ENCODE measurements at places on chromosomes 6 and 20.

- no peak for DNase-seq
These were observed 388.9 kb upstream of the JARID2 start for GRCh38 chr6:14857001-14857400.

- no peak for DNase-seq
These were observed 28.6 kb upstream of the GTSF1L start for GRCh38 chr20:43755390-43755789.

DNA sequence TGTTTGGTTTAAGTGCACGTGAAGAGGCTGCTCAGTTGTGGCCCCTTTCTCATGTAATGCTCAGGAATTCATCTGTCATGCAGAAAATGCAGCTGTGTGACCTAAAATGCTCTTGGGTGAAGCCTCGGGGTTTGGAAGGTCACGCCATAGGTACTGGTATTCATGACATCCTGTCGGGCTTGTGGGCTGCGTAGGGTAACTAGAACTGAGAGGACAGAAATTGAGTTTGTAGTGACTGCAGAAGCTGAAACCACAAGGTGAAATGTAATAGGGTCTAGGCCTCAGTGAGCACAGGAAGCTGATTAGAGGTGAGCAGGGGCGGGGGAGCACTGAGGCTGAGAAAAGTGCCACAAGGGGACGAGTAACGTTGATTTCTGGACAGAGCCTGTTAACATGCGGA is 128.8 kb downstream of the SOBP start:
- DNase-seq = no peak

- DNase-seq = no peak
These were observed 864.2 kb downstream of the KIF16B start for GRCh38 chr20:15708984-15709598.

DNA sequence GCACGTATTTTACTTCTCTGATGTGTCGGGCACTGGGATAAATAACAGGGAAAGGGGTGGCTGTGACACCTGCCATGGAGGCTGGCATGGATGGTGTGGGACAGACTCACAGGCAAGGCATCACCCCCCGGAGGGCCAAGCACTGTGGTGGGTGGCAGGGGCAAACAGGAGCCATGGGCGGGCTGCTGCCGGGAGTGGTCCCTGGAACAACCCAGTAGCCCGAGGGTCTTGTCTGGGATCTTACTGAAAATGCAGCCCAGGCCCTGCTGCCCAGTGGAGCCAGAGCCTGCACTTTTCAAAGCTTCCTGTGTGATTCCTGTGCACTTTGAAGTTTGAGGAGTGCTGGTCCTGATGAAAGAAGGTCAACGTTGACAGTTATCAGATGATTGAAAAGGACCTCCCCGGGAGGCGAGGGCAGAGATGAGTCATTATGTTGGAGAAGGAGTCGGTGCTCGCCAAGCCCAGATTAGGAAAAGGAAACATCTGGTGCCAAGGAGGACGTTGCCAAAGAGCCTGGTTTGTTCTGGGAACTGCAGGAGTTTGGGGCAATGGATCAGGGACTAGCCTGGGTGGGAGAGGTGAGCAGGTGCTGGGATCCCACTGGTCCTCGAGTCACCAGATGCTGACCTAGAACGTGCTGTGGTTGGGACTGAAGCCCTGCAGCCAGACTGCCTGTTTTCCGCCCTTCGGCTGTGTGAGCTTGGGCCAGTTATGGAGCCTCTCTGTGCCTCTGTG is 130.0 kb upstream of the GGTLC1 start:
- DNase-seq = no peak

DNA sequence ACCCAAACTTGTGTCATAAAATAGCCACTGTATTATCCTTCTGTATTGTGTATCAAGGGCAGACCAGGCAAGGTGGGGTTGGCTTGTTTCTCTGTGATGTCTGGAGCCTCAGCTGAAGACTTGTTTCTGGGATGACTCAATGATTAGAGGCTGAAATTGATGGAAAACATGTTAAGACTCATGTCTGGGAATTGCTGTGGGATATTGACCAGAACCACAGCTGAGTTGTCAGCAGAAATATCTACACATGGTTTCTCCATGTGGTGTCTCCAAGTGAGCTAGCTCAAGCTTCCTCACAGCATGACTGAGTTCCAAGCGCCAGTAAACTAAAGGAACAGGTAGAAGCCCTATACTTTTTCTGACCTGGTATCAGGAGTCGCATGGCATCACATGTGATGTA is 128.5 kb upstream of the SYNDIG1 start:
- no peak for DNase-seq

DNA sequence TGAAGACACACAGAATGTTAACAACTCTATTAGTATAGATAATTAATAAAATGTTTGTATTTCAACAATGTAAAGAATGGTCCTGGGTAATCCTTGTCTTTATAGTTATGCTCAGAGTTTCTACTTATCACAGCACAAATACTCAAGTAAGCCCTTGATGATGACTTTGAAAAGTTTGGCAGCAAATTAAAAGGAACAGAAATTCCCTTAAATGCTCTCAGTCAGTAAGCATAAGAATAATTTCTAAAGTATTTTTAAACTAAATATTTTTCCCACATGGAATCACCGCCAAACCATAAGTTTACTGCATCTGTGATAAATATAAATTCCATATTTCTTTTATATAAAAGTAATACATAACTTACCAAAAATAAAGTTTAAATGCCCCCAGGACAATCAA is 96.1 kb downstream of the COL12A1 start:
- no peak for DNase-seq

DNA sequence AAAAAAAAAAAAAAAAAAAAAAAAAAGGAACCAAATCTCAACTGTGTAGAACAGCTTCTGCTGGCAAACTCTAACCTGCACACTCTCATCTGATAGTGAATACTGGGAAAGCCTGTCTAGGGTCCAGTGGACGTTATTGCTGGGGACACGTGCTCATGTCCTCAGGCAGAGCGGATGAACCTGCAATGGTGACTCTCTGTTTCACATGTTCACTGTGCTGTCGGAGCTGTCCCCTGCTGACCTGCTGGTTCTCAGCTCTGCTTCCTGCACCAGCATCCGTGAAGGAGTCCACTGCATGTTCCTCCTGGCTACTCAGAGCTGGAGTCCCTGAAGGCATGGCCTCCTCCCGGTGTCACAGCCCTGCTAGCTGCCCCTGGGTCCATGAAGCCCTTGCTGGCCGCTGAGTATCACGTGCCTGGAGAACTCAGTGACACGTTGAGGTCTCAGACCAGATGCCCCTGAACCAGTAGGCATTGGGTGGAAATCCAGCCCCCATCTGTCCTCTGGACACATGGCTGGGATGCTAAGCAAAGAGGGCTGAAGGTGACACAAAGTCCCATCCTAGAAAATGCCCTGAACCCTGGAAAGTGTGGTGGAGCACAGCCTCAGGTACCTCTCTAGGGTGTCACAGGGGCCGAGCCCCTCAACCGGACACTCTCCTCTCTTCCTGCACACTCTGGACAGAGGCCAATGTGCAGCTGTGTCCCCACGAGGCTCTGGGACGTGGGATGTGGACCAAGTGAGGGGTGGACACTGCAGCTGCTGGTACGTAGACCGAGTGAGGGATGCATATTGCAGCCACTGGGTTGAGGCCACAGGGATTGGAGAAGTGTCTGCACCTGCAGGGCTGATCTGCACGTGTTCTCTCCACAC is 54.9 kb upstream of the FRMD1 start:
- DNase-seq = no peak

GRCh38 chr20:38181207-38181801 is 16.2 kb upstream of the TGM2 start:
- no peak for DNase-seq

DNA sequence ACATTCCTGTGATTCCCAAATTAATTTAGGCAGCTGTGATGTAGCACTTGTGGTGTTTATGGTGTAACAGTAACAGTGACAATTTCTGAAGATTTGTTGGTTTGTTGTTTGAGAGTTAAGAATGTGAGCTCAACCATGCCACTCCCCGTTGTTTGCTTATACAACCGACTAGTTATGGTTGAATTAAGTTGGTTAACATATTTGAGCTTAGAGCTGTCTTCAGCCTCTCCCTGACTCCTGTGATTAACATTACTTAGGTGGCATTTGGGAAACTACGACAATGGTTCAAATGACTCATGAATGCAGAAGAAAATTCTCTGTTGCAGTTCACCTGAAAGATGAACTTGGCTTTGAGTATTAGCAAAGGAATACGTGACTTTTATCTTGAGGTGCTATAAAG is 35.9 kb upstream of the PRL start:
- DNase-seq = no peak

DNA sequence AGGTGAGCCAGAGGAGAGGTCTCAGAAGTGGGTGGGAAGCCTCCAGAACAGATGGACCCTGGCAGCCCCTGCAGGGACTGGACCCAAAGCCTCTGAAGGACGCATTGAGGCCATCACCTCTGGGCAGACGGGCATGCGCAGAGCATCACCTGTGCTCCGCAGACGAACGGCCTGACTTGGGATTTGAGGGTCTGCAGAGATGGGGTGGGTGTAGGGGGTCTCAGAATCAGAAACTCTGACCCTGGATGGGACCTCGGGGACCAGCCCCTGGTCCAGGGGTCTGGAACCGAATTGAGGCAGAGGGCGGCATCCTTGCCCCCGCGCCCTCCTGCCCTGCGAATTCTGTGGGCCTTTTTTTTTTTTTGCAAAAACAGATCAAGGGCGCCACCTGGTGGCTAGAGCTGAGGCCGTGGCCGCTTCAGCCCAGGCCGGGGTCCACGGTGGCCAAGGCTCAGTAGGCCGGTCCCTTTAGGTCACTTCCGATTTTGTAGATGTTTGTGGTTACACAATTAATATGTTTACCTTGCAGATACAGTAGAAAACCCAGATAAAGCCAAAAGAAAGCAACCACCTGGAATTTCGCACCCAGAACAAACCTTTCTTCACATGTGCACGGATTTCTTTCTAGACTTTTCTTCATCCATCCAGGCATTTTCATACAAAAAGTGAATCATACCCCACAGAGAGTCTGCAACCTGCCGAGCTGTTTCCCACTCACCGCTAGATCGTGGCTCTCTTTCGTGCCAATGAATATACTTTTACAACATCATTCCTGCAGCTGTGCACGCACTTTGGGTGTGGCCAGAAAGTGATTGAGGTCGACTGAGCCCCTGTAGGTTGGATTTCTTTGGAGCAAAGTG is 25.9 kb downstream of the ZBP1 start:
- DNase-seq = no peak

DNA sequence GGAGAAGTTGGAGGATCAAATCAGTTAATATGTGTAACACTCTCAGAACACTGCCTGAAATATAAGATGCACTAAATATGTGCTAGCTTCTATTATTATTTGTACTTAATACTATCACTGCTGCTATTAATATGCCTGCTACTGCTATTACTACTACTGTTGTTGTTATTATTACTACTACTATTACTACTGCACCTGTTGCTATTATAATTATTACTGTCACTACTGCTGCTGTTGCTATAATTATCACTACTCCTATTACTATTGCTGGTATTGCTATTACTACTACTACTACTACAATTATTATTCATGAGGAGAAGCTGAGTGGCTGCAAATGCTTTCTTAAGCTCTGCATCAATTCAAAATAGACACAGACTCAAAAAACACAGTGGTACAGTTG is 16.7 kb upstream of the SSTR4 start:
- DNase-seq = no peak

DNA sequence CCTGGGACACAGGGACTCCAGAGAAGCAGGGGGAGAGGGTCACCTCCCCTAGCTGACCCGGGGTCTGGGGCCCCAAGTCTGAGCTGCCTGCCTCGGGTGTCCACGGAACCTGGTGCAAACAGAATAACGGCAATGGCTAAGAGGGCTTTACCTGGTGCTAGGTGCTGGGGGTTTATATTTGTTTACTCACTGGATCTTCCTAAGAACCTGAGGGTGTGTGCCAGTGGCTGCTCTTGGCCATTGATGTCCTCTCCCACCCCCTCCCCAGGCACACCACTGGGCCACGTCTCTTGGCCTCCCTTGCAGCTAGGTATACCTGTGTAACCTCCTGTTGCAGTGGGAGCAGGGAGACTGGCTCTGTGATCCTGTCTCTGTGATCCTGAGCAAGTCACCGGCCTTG is 157.9 kb upstream of the MLN start:
- no peak for DNase-seq

GRCh38 chr6:47267301-47267700 is 42.4 kb downstream of the TNFRSF21 start:
- no peak for DNase-seq

- no peak for DNase-seq
These were observed 94.8 kb downstream of the MBOAT1 start for GRCh38 chr6:20117474-20117873.

GRCh38 chr6:47180633-47181032 is 129.1 kb downstream of the TNFRSF21 start:
- no peak for DNase-seq

- DNase-seq = no peak
These were observed 60.0 kb downstream of the DNAH8 start for GRCh38 chr6:38774929-38775707.

DNA sequence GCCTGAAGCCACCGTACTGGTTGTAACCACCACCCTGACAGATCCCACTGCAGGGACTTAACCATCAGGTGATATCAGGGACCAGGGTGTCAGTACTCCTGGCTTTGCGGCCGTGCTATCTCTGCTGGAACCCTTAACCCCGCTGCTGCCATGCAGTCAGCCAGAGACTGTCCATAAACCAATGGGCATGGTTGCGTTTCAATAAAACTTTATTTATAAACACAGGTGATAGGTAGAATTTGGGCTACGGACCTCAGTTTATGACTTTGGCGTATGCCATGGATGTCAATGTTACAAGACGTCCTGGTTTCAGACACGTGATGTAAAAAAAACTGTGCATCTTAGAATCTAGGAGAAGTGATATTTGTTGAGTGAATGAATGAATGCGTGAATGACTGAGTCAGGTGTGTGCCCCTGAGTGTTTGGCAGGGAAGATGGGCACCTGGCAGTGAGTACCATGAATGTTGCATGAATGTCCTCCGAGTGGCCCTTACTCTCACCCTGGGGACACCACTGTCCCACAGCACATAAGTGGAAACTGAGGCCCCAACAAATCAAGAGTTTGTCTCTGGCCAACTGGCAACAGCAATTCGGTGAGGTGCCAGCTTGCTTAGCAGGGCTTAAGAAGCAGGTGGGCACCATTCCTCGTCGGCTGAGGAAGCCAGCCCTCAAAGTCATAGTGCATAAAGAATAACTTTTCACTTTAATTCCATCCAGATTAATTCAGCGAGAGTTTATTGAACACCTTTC is 64.0 kb upstream of the APCDD1L start:
- DNase-seq = no peak

GRCh38 chr6:156957931-156958547 is 180.9 kb downstream of the ARID1B start:
- no peak for DNase-seq

- DNase-seq = no peak
These were observed 118.2 kb upstream of the LRFN2 start for GRCh38 chr6:40705354-40705753.

GRCh38 chr6:157430834-157431233 is 49.8 kb downstream of the ZDHHC14 start:
- no peak for DNase-seq

GRCh38 chr20:13147071-13147963 is 73.8 kb upstream of the ISM1 start:
- no peak for DNase-seq

DNA sequence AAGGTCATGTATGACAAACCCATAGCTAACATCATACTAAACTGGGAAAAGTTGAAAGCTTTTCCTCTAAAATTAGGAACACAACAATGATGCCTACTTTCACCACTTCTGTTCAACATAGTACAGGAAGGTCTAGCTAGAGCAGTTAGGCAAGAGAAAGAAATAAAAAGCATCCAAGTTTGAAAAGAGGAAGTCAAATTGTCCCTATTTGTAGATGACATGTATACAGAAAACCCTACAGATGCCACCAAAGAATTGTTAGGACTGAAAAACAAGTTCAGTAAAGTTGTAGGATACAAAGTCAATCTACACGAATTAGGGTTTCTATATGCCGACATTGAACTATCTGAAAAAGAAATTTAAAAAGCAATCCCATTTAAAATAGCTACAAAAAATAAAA is 89.4 kb upstream of the GLP1R start:
- DNase-seq = no peak

Data from amygdala (tissue), 56 donors.